ENCODE measurements at places on chromosomes 2 and 18. TPM values are rescaled to one million over a fixed set of nuclear protein-coding genes. Genes with fewer than 3 reads are reported as not detected.

- DNase-seq, result no peak
Observed at GRCh38 chr2:30373881-30374302, 73.2 kb upstream of the LCLAT1 start.

DNA sequence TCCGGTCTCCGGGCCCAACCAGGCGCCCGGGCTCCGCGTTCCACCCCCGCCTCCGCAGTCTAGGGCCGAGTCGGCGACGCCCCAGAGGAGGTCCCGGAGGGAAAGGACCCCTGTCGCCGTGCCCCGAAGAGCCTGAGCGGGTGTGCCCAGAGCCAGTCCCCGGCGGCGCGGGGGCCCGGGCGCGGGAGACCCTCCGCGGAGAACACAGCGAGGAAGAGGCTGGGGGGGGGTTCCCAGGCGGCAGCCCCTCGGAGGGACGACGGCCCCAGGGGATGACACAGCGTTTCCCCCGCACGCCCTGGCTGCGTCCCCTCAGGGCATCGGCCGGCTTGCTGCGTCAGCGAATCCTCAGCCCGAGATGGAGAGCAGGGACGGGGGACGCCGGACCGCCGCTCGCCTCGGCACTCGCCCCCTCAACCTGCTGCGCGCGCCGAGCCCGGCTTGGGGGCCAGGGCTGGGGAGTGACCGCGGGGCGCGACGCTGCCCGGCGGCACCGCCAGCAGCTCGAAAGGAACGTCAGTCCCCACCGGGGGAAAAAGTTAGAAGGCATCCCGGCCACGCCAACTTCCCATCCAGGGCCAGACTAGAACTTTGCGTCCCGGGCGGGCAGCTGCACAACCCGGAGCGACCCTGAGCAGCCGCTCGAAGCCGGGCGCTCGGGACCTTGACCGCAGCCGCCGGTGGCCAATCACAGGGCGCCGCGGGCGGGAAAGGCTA is 711 bp downstream of the SFXN5 start:
- no peak for DNase-seq

DNA sequence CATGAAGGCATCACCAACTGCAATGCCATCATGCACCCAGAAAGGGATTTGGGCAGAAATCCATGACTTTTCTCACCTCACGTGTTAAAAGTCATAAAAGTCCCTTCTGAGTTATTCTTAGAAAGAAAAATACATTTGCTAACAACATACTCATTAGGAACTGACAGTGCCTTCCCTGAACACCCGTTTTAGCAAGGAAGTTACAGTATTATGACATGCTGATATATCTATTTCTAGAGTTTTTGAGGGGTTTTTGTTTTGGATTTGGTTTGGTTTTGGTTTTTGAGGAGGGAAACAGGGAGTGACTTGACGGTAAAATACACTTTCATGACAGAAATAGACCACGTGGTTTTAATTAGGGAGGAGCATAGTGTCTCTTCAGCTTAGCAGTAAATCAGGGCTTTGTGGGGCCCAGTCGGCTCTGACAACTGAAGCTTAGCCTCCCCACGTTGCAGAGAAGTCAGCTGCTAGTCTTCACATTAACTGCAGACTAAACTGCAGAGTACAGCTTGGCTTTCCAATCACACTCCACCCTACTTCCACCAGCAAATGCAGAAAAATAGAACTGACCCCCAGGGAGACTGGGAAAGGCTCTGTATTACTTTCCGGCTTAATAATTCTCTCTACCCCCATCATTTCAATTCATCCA is 141.4 kb downstream of the FAM124B start:
- DNase-seq, result no peak

GRCh38 chr2:223010641-223011040 is 41.3 kb upstream of the KCNE4 start:
- no peak for DNase-seq

DNA sequence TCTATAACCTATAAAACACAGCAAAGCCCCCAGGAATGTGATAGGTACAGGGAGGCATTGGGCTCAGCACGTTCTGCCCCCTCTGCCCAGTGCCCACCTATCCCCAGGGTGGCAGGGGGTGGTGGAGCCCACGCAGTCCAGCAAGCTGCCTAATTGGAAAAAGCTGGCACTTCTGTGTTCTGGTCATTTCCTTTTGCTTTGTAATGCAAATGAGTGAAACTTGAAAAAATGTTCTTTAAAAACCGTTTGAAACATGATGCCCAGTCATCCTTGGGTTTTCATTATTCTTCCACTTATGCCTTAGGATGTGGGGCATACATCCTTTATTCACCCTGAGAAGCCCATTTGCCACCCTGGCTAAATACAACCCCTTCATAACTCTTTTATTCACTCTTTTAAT is 89.9 kb upstream of the LTBP1 start:
- no peak for DNase-seq

Gene UGT1A3
- not detected for total RNA-seq

Gene CAPN14
- not detected for total RNA-seq

- peak; percentile 21 for DNase-seq
Observed at GRCh38 chr2:220469201-220469600, 841.8 kb downstream of the SLC4A3 start.

Gene DQX1
- not detected for total RNA-seq

DNA sequence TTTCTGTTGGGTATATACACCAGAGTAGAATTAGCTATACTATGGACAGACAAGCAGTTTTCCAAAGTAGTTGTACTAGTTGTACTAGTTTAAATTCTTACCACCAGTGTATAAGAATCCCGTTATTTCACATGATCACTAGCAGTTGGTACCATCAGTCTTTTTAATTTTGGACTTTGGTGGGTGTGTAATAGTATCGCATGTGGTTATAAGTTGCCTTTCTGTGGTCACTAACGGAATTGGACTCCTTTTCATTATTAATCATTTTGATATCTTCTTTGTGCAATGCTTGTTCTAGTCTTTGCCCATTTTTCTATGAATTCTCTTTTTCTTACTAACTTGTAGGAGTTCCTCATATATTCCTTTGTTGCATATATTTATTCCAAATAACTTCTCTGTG is 89.8 kb downstream of the ASXL2 start:
- DNase-seq, result no peak

- DNase-seq, result peak; percentile 5
Observed at GRCh38 chr2:23824777-23825212, 102.1 kb downstream of the ATAD2B start.

Gene PLEK
- total RNA-seq, result not detected

Gene TEX44
- total RNA-seq, result not detected

DNA sequence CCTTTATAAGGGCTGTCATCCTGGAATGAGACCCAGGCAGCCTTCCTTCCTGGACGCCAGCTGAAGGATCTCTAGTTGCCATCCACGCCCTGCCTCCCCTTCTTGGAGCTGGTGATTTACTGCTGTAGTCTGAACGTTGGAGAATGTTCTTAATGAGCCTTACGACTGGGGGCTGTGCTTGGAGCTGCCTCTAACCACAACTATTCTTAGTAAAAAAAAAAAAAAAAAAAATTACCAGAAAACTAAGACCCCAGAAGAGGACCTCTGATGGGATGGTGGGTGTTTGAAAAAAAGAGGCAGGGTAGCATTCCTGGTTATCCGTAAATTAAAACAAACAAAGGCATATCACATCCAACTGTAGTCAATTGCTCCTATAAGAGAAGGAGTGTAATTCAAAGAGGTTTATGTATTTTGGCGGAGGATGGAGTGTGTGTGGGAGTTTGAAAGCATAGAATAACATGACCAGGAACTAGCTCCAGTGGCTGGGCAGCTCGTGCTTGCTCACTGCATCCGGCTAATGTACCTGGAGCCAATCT is 105.4 kb downstream of the QPCT start:
- DNase-seq, result no peak

GRCh38 chr2:126877861-126878565 is 20.7 kb upstream of the TEX51 start:
- no peak for DNase-seq

DNA sequence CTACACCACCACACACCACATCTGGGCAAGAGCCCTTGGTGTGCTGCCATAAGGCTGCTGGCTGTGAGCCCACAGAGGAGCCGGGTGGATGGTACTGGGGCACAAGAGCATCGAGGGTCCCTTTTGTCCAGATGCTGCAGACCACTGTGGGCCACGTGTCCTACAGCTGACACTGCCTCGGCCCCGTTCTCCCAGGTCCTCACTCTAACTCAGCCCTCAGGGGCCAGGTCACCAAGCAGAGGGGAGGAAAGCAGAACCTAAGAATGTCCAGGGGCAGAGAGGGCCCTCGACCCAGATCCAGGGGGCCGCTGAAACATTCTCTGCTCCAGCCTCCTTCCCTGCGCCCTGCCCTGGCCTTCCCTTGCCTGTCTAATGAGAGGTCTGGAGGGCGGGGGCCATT is 91.7 kb upstream of the ASB18 start:
- DNase-seq, result no peak

DNA sequence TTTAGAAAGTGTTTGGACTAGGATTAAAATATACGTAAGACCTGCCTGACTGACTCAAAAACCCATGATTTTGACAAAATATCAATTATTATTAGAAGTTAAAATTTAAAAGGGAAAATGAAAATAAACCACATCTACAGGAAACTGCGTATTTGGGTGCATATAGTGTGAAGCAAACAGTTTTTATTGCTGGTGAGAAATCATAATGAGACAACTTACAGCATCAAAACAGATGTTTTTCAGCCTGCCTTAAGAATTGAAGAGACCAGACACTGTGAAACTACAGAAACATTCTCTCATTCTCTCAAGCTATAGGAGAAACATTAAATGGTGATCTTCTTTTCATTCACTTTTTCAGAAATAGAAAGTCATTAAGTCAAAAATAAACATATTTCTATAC is 62.9 kb downstream of the RAD51AP2 start:
- DNase-seq, result no peak

Gene UGGT1
- 39.9 TPM for total RNA-seq

GRCh38 chr2:66382091-66382490 is 52.8 kb upstream of the MEIS1 start:
- no peak for DNase-seq

DNA sequence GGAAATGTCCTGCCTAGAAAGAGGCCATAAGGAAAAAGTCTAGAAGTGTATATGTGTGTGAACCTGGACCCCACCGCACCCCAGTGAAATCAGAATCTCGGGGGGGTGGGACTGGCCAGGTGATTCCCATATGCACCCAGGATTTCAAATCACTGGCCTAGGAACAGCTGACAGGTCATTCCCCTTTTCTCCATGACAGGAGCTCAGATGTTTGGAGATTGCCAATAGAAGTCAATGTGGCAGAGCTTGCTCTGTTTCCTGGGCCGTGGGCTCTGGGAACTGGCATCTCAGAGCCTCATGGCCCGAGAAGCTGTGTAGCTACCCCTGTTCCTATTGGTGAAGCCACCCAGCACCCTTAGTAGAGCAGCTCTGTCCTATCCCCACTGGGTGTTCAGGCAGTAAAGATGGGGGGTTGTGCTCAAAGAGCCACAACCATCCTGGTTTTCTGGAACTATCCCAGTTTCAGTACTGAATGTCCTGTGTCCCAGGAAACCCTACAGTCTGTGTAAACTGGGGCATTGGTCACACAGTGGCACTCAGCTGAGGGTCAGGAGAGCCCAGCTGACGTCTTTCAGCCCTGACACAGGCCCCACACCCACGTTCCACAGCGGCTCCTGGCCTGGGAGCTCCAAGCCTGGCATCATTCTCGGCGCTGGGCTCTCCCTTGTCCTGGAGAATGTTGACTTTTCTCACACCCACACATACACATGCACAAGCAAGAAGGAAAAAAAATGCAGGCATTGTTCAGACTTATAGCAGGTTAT is 18.9 kb downstream of the GNLY start:
- no peak for DNase-seq

DNA sequence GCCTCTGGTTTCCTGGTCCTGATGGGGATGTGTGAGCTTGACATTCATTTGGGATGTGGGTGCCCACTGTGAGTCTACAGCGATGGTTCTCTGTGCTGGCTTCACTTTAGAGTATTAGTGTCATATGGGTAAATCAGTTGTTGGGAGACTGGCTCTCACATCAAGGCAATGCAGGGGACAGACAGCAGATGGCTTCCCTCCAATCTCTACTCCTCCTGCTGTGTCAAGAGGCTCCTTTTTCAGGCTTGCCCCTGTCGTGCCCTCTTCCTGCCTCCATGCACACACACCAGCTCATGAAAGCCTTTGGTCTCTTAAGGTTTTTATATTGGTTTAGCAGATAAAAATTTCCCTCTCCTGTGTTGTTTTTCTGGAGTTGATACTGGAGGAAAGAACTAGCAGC is 315.6 kb downstream of the RDH14 start:
- no peak for DNase-seq

GRCh38 chr2:14301331-14301730 is 331.2 kb upstream of the LRATD1 start:
- DNase-seq, result no peak

- no peak for DNase-seq
Observed at GRCh38 chr2:26395394-26395793, 6.3 kb upstream of the DRC1 start.

GRCh38 chr2:51424418-51424817 is 392.5 kb upstream of the NRXN1 start:
- peak; percentile 3 for DNase-seq

DNA sequence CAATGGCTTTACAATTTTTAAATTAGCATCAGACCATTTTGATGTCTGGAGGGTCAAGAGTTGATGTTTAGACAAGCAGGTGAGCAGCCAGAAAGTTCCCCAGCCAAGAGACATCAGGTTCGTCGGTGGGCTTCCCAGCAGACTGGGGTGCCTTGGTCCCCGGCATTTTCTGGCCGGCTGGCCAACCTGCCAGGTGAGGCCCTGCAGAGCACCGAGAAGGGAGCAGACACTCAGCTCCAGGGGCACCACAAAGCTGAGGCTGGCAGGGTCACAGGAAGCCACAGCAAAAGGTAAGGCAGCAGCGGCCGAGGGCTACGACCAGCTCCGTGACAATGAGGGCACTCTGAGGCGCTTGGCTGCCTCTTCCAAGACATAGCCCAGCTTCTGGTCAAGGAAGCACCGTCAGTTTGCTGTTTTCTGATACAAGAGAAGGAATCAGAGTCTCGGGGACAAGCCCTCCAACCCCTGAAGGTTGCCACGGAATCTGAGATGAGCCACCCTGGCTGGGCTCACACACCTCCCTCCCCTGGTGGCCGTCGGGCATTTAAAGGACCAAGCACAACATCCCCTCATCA is 229.0 kb downstream of the MGAT5 start:
- no peak for DNase-seq

Gene LYG1
- total RNA-seq, result 0.12 TPM

- no peak for DNase-seq
Observed at GRCh38 chr18:25814841-25815458, 275.5 kb downstream of the SS18 start.

GRCh38 chr2:160551259-160551658 is 57.7 kb upstream of the RBMS1 start:
- no peak for DNase-seq

Gene PLCL1
- 0.31 TPM for total RNA-seq

Gene NAT8
- not detected for total RNA-seq

Gene CCDC74B
- total RNA-seq, result 49.5 TPM

DNA sequence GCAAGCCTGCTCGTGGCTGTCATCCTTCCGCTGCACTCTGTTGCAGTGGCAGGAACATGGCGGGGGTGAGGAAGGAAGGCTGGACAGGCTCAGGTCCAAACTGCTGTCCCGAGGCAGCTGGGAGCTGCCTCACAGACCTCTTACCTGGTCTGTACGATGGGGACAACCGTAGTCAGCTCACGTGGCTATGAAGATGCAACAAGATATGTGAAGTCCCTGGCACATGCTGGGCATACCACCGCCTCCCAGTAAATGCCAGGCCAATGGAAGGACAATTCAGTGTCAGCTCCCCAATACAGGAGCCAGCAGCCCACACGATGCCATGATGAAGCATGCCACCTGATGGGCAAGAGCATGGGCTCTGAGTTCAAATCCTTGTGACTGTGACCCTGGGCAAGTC is 344.4 kb downstream of the CYRIA start:
- no peak for DNase-seq

All from H4 (cell line).